ENCODE measurements at places on chromosomes 3 and 15.

DNA sequence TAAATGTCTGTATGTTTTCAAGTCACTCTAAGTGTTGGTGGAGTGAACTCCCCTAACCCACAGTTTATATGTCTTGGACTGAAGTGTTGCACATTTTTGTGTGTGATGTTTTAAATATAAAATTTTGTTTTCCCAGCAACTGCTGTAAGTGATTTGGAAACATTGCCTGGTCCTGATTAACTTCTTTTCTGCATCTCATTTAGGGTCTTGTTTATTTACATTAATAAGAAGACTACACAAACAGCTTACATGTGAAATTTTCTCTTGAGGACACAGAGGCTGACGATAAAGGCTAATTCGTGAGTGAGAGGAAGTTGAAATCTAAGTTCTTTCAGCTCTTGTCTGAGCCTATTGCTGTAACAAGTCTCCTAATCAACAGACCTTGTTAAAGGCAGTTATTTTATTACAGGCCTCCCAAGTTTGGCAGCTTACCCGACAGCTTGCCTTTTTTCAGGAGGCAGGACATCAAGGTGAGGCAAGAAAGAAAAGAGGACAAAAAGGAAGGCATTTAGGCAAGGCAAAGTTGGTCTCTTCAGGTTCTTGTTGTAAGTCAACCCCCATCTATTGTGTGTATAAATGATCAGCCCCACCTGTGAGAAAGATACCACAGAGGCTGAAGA lies 177.7 kb upstream of the NR2E3 start:
- DNase-seq = no peak

DNA sequence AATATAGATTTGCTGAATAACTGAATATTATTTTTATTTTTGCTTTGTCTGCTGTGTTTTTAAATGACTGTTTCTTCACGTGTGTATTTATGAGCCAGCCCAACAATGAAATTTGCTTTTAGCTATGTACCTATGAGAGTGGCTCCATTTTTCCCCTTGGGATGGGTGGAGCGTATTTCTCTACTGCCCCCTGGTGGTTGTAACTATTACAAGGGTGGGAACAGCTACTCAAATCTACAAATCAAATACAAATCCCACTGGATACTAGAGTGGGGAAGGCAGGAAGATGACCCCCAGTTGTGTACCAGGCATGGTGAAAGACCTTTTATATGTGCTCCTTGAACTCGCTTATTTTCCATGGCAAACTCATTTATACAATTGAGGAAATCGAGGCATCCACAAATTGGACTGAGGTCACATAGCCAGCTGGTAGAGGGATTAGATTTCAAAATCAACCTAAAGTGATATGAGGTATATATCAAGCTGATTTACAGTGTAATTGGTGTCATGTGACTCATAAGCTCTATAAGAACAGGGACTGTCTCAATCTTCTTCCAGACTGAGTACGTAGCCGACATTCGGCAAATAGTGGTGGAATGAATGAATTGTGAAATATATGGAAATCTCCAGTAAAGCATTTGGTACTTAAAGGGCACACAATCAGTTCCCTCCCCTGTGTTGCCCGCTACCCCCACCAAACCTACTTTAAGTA lies 69.5 kb upstream of the VEPH1 start:
- DNase-seq = peak; percentile 14

GRCh38 chr3:52851348-52851747 lies 16.5 kb upstream of the MUSTN1 start:
- no peak for DNase-seq

GRCh38 chr3:14448756-14449727 lies 46.6 kb downstream of the SLC6A6 start:
- no peak for DNase-seq

DNA sequence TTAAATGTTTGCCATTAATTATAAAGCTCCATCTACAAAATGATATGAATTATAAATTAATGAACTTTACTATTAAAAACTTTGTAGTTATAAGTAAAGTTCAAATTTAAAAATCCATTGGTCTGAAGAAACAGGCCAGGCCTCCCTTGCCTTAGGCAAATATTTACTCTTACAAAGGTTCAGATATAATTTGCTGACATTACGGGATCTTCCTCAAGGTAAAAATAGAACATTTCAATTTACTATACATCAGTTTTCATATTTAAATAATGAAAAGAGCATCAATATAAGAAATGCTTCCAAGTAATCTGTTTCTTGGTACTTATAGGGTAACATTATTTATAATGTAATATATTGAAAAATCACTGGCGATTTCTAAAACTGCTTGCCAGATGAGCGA lies 3.7 kb downstream of the CMTM6 start:
- DNase-seq = no peak

DNA sequence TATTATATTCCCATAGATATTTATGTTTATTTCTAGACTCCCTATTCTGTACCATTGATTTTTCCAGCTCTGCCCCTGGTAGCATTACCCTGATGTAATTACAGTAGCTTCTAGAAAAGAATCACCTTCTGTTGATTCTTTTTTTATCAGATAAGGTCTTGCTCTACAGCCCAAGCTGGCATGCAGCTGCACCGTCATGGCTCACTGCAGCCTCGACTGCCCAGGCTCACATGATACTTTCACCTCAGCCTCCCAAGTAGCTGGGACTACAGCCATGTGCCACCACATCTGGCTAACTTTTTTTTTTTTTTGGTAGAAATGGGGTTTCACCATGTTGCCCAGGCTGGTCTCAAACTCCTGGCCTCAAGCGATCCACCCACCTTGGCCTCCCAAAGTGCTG lies 41.8 kb downstream of the SLC24A1 start:
- no peak for DNase-seq

GRCh38 chr15:79914728-79915127 lies 17.9 kb upstream of the MTHFS start:
- no peak for DNase-seq

DNA sequence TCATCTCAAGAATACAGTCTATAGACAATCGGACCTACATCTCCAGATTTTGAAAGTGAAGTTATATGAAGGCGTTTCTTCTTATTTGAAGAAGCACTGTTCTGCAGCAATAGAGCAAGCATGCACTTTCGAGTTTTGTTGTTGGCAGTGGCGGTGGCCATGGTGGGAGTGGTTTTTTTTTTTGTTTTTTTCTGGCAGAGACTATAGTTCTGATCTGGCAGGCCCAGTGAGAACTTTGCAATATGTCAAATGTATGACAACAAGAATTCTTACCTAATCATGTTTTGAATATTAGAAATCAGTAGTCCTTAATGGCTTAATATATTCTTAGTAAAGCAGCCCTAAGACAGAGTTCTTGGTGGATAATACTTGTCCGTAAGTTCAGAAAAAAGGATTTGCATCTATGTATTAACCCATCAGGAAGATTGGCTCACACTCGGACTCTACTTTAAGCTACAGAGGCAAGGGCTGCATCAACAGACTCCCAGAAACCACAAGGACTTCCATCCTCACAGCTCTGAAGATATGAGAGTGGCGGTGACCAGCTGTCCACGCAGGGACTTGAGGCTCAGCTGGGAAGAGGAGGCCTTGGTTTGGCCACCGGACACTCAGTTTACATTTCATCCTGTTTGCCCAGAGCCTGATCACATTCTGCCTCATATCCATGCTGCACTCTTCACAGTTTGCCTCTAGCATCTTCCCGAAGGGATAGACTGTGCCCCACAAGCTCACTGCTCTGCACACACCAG lies 124.1 kb upstream of the THBS1 start:
- DNase-seq = no peak

DNA sequence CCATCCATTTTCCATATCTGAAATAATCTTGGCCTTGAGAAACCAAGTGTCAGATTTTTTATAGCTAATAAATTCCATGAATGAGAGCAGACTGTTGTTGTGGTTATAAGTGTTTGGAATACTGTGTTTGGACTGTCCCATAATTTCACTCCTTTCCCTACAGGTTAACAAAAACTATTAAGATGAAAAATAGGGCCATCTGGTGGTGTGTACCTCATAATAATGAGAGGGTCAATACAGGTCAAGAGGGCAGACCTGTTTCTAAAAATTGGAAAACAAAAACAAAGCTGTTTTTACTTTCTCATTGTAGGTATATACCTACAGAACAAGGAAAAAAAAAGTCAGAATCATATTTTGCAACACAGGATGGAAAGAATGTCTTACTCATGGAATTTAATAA lies 553.8 kb upstream of the SGO1 start:
- DNase-seq = no peak

DNA sequence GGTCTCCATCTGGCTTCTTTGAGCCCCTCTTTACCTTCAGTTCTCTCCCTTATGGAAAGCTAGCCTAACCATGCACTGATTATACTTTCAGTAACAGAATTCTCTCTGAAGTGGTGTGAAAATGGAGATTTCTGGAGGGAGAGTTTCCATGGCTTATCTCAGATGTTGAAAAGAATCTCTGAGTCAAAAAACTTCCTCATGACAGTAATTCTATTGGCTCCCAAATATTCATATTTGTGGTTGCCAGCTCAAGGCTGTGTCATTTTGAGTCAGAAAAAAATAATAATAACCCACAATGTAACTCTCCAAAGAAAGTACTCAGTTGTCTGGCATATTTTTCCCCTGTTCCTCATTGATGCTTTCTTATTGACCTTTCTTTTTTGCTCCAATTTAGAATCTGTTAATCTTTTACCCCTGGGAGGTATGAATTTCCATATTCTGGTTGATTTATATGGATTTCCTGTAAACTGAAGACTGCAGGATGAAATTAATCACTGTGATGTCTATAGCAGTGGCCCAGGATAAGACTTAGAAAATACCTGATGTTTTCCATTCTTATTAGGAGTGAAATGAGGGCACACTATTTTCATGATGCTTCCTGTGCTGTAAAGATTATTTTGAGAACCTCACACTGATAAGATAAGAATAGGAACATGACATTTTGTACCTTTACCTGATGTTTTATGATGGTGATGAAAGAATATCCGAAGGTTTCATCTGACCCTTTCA lies 149.5 kb upstream of the EPHA3 start:
- no peak for DNase-seq

- DNase-seq = no peak
Observed at GRCh38 chr3:2958551-2958950, 151.6 kb downstream of the IL5RA start.

DNA sequence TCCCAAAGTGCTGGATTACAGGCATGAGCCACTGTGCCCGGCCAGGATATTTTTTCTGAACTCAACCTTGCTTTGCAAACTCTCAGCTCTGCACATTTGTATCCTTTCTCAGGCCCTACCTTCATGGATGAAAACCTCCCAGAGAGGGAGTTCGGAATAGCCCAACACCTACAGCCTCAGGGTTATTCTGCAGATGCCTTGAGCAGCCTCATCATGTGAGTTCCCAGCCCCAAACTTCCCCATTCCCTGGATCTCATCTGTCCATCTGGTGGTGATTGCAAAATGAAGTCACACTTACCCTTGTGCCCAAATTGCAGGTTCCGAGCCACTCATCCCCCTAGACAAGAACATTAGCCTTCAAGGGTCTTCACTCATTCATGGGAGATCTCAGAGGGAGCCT lies 39.9 kb upstream of the KLHL25 start:
- no peak for DNase-seq

- DNase-seq = no peak
Observed at GRCh38 chr15:28909958-28910500, 24.3 kb downstream of the APBA2 start.

DNA sequence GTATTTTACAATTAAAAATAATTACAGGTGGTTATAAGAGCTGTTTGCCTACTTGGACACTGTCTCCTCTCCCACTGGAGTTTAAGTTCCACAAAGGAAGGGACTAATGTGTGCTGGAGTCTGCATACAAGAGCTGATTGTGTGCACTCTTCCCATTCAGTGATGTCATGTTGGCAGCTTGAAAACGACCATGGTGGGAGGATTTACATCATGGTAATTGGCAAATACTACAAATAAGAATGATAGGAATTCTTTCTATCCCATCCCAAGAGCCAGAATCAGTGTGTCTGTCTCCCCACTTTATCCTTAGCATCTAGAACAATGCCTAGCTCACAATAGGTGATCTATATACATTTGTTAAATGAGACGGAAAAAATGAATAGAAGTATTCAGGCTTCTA lies 14.1 kb downstream of the ITGA11 start:
- no peak for DNase-seq

DNA sequence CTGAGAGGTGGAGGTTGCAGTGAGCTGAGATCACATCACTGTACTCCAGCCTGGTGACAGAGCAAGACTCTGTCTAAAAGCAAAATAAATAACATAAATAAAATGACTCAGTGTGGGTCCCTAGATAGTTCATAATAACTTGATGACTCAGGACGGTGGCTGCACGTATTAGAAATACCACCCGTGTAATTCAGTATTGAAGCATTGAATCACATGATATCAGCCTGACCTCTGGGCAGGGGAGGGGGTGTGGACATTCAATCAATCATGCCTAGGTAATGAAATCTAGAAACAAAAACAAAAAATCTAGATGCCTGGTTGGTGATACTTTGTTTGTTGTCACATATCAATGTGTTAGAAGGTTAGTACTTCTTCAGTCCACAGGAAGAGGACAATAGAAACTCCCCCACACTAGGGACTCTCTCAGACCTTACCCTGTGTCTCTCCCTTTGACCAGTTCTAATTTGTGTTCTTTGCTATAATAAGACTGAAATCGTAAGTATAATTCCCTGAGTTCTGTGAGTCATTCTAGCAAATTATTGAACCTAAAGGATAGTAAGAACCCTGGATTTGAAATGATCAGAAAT lies 177.3 kb downstream of the GAP43 start:
- no peak for DNase-seq

DNA sequence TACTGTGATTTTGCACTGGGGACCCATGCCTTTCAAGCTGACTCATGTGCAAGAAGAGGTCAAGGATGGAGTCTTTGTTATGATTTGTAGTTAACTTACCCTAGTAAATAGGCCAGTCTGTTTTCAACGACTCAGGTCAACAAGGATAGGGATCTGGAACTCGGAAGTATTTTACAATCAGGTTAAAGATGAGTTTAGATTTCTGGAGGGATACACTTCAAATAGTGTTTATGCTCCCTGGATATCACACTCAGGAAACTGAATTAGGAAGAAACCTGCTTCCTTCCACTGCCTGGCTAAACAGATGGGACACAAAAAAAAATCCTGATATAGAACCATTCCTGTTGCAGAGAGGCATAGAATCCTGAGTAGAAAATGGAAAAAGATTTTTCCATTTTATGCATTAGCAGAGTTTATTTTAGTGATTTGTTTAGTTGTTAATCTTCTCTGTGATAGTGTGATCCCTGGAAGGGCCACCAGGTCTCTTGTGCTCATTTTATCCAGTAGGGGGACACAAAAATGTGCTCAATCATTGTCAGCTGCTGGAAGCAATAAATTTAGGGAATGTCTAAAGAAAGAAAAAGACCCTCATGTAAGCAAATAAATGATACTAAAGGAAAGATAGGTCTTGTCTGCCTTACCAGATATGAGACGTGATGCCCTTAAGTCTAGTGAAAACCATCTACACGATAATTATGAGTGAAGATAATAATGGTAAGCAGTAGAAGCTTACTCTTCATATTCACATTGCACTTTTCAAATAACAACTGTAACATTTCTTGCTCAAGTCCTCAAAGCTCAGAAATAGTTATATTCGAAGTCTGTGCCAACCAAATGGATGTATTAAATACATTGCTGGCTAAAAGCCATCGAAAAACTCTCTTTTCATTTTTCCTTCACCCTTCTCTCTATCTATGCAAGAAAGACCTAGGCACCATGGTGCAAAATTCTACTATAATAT lies 452.1 kb upstream of the KCNMB2 start:
- no peak for DNase-seq

GRCh38 chr15:86042226-86042625 lies 37.4 kb upstream of the AGBL1 start:
- DNase-seq = no peak

Data from head of caudate nucleus (tissue), 42 donors.